Activated T-helper 2 cell treated with anti-CD3 and anti-CD28 coated beads, Interferon-gamma antibody, Interleukin-2, Interleukin-4, amounts not matched to agents 10 μg/mL and 5 μg/mL and 100 μg/mL, durations not matched to agents 14 hours and 24 hours and 36 hours (primary cell): ENCODE measurements at places on chromosomes 16 and 17. TPM values are rescaled to one million over a fixed set of nuclear protein-coding genes. Genes with fewer than 3 reads are reported as not detected.

Gene DCTPP1
- total RNA-seq, result 127 and 128 TPM in 2 replicates

GRCh38 chr17:78041386-78042179, 83.1 kb downstream of the TNRC6C start:
- no peak overlapping the region for H3K27ac ChIP-seq
- peaks cover 23% of the 10 kb centered on the region for H3K36me3 ChIP-seq
- H3K27me3 ChIP-seq, result no peaks in the 10 kb centered on the region
- H3K4me1 ChIP-seq, result peaks cover 4% of the 10 kb centered on the region
- no peak for DNase-seq
- peak overlapping the region; percentile 58 for H3K4me3 ChIP-seq

DNA sequence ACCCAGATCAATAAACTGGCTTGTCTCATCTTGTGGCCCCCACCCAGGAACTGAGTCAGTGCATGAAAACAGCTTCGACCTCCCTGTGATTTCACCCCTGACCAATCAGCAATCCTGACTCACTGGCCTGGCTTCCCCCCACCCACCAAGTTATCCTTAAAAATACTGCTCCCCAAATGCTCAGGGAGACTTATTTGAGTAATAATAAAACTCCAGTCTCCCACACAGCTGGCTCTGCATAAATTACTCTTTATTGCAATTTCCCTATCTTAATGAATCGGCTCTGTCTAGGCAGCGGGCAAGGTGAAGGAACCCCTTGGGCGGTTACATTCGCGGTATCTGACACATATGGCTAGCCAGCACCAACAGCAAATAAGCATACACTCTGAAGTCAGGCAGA, 9.8 kb upstream of the RABEP1 start:
- H3K36me3 ChIP-seq, result no peaks in the 10 kb centered on the region
- H3K27ac ChIP-seq, result no peak overlapping the region
- DNase-seq, result no peak
- H3K27me3 ChIP-seq, result no peaks in the 10 kb centered on the region

Gene FADS6
- not detected in 2 replicates for total RNA-seq

Gene ZNF668
- 12.7 and 13.2 TPM in 2 replicates for total RNA-seq

DNA sequence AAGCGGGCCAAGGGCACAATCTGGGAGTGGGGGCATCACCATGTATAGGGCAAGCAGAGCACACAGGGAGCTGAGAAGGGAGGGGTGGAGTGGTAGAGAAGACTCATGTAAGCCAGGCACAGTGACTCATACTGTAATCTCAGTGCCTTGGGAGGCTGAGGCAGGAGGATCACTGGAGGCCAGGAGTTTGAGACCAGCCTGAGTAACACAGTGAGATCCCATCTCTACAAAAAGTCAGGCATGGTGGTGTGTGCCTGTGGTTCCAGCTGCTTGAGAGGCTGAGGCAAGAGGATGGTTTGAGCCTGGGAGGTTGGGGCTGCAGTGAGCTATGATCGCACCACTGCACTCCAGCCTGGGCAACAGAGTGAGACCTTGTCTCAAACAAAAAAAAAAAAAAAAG, 40.8 kb downstream of the ARHGAP27 start:
- H3K4me3 ChIP-seq, result no peak overlapping the region
- H3K27me3 ChIP-seq, result peaks cover 2% of the 10 kb centered on the region
- peaks cover 12% of the 10 kb centered on the region for H3K36me3 ChIP-seq
- no peak overlapping the region for H3K27ac ChIP-seq
- DNase-seq, result no peak

DNA sequence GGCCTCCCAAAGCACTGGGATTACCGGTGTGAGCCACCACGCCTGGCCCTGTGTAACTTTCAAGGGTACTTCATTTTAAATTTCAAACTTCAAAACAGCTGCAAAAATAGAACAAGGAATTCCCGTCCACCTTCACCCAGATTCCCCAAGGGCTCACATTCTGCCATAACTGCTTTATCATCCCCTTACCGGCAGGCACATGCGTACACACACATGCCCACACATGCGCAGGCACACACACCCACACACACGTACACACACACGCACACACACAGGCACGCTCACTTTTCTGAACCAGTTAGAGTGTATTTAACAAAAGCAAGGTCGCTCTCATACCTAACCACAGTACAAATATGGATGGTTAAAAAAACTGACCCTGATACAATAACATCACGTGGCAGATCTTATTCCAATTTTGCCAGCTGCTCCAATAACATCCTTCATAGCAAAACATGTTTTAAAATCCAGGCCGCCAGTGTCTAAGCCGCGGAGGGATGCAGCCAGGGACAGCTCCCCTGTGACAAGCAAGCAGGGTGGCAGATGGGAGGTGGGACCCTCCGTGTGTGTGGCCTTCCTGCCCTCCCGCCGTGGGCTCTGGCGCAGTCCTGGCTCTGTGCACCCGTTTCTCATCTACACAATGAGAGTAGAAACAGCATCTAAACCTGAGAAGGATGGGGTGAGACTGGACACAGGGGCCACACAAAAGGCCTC, 23.1 kb downstream of the PDIA2 start:
- peaks cover 23% of the 10 kb centered on the region for H3K36me3 ChIP-seq
- DNase-seq, result no peak
- peaks cover 3% of the 10 kb centered on the region for H3K4me1 ChIP-seq
- H3K27me3 ChIP-seq, result no peaks in the 10 kb centered on the region

DNA sequence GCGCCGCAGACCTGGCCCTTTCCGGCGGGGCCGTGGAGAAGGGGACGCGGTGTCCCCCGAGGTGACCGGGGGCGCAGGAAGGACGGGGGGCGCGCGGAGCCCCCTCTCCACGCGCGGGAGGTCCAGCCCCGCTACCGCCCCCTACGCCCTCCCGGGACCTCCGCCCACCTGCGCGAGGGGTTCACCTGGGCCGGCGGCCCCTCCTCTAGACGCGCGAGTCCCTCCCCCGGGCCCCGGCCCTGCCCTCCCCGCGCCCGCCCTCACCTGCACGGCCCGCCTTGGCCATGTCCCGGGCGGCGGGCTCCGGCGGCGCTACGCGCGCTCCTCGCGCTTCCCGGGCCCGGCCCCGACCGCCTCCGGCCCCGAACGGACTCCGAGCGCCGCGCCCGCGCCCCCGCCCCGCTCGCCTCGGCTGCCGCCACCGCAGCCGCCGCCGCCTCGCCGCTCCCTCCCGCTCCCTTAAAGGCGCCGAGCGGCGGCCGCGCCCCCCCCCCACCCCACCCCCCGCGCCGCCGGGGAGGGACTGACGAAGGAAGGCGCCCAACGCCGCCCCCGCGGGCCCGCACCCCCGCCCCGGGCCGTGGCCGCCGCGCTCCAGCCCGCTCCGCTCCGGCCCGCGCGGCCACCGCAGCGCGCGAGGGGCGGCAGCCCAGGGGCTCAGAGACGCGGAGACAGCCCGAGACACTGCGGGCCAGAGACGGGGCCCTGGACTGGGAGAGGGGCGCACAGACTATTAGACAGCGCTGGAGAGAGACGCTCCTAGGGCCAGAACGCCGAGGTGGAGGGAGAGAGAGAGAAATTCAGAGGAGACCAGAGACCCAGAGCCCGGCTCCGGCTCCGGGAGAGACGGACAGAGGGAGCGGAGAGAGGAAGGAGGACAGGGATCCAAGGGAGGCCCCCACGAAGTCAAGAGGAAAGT, at the start of gene PITPNM3:
TSS of gene PITPNM3 (minus strand) at position 435 of the 919 bp plus-strand sequence. CDS start at position 286, 149 bp downstream.
- no peaks in the 10 kb centered on the region for H3K36me3 ChIP-seq
- H3K4me1 ChIP-seq, result peaks cover 9% of the 10 kb centered on the region

Gene NOS2
- 0.07 TPM in 1 of 2 replicates, not detected in the other for total RNA-seq

Gene UMOD
- total RNA-seq, result not detected in 2 replicates

GRCh38 chr16:17520561-17520960, 49.8 kb upstream of the XYLT1 start:
- no peak overlapping the region for H3K27ac ChIP-seq
- no peaks in the 10 kb centered on the region for H3K4me1 ChIP-seq
- no peak overlapping the region for H3K4me3 ChIP-seq

DNA sequence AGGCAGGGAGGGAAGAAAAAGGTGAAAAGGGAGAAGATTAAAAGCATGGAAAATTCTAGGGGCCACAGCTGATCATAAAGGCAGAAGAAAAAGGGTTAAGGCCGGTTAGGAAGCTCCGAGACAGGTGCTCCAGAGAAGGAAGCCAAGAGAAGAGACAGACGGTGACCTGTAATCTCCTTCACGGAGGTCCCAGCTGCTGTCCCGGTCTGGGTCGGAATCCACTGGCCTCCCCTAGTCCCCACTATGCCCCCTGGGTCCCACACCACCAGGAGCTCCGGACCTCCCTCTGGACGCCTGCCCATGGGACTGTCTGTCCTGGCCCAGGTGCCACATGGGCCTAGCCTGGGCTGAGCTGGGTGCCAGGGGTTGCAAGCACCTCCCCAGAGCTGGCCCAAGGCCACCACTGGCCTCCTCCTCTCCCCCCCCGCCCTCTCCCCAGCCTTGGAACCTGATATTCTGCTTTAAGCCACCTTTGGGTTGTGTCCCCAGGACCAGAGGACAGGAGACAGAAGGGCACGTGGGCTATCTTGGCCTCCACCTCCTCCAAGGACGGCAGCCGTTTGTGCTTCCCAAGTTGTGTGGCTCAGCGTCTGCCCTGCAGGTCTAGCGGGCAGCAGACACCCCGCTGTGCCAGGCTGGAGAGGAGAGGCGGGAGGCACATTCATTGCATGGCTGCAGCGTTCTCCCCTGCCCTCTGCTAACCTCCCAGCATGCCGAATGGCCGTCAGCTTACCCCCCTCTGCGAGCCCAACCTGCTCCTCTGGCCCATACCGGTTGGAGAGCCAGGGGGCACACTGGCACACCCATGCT, 102.4 kb downstream of the ENGASE start:
- H3K36me3 ChIP-seq, result no peaks in the 10 kb centered on the region
- no peak overlapping the region for H3K4me3 ChIP-seq
- no peaks in the 10 kb centered on the region for H3K4me1 ChIP-seq
- H3K27me3 ChIP-seq, result peaks cover 5% of the 10 kb centered on the region

DNA sequence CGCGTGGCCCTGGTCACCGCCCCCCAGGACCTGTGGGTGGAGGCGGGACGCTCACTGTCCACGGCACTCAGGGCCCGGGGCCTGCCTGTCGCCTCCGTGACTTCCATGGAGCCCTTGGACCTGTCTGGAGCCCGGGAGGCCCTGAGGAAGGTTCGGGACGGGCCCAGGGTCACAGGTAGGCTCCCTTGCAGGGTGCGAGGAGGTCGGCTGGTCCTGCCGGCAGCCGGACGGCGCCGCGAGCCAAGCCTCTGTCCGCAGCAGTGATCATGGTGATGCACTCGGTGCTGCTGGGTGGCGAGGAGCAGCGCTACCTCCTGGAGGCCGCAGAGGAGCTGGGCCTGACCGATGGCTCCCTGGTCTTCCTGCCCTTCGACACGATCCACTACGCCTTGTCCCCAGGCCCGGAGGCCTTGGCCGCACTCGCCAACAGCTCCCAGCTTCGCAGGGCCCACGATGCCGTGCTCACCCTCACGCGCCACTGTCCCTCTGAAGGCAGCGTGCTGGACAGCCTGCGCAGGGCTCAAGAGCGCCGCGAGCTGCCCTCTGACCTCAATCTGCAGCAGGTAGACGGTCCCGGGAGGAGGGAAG, 1.3 kb downstream of the GUCY2D start:
- no peak overlapping the region for H3K27ac ChIP-seq
- peaks cover 6% of the 10 kb centered on the region for H3K4me1 ChIP-seq
- H3K36me3 ChIP-seq, result no peaks in the 10 kb centered on the region
- no peak overlapping the region for H3K4me3 ChIP-seq
- no peak for DNase-seq

GRCh38 chr16:51172368-51172767, 21.3 kb upstream of the SALL1 start:
- no peaks in the 10 kb centered on the region for H3K36me3 ChIP-seq
- no peak for DNase-seq
- no peaks in the 10 kb centered on the region for H3K27me3 ChIP-seq
- no peak overlapping the region for H3K27ac ChIP-seq

DNA sequence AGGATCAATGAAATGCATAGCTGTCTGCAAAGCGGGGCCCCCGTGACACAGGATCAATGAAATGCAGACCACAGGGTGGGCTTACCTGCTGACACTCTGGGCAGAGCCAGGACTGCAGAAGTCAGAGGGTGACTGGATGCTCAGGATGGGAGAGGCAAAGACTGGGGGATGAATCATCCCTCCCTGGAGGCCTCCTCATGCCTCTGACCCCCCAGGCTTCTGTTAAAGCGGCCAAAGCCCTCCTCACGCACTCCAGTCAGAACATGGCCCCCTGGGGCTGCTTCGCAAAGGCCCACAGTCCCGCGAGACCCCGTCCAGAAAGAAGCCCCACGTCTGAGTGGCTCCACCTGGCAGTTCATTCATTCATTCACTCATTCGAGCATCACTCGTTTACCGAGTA, 38.4 kb upstream of the FOXF1 start:
- H3K27ac ChIP-seq, result no peak overlapping the region
- H3K4me1 ChIP-seq, result no peaks in the 10 kb centered on the region
- H3K36me3 ChIP-seq, result no peaks in the 10 kb centered on the region
- no peak for DNase-seq

Gene SDK2
- 0.07 and 0.09 TPM in 2 replicates for total RNA-seq

DNA sequence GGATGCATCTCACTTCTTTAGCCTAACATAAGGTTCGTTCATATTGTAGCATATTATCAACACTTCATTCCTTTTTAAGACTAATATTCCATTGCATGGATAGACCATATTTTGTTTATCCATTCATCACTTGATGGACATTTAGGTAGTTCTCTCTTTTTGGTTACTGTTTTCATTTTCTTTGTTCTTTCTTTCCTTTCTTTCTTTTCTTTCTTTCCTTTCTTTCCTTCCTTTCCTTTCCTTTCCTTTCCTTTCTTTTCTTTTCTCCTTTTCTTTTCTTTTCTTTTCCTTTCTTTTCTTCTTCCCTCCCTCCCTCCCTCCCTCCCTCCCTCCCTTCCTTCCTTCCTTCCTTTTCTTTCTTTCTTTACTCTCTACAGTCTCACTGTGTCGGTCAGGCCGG, 24.2 kb downstream of the PLCG2 start:
- no peak overlapping the region for H3K4me3 ChIP-seq
- no peaks in the 10 kb centered on the region for H3K27me3 ChIP-seq
- peaks cover 19% of the 10 kb centered on the region for H3K4me1 ChIP-seq
- no peak overlapping the region for H3K27ac ChIP-seq
- no peak for DNase-seq

DNA sequence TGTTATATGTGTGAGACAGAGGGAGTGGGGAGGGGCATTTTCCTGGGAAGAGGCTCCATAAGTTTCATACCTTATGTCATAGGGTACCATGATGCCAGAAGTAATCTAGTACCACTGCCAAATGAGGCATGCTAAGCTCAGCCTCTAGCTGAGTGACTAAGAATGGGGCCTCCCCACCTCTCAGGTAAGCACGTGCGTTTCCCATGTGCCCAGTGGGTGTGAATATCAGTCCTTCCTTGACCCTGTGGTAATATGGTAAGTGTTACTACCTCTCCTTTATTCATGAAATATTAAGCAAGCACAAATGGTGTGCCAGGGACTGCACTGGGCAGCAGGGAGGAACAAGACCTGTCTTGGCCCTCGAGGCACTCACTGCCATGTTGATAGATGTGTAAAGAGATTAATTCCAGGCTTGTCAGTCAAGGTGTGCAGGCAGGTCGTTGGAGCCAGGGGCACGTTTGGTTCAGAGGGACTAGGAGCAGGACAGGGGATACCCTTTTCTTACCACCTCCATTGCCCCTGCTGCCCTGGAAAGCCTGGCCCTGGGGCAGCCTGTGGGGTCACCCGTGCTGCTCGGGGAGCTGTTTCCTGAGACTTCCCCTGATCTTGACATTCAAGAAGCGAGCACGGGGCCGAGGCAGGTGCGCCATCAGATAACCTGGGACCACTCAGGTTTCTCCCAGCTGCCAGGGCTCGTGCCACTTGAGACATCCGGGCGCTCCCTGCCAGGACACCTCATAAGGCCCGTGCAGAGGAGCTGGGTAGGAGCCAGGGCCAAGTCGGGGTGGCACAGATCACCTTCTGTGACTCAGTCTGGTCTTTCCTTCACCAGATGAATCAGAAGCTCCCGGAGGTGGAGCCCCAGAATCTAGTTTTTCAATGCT, 8.8 kb downstream of the RSAD1 start:
- H3K27me3 ChIP-seq, result no peaks in the 10 kb centered on the region
- no peak overlapping the region for H3K4me3 ChIP-seq
